Epithelial cell of proximal tubule (primary cell): ENCODE measurements at places on chromosomes 12 and 14. TPM values are rescaled to one million over a fixed set of nuclear protein-coding genes. Genes with fewer than 3 reads are reported as not detected.

DNA sequence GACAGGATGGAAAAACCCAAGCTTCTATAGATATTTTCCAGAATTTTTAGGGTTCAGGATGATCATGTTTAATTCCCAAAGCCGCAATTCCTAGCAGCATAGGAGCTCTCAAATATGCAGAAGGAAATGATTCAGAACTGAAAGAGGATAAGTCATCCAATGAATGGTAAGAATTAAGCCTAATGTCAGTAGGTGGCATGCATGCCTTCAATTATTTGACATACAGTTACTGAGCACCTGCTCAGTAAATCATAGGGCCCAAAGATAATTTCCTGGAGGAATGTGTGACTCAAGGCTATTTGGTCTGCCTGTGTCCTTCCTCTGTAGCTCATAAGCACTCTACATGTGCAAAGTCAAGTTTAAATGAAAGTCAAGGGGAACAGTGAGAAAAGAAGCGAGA, 116.8 kb upstream of the SLC38A4 start:
- DNase-seq, result no peak

Gene ARHGAP9
- total RNA-seq, result 0.29 and 1.2 TPM in 2 replicates

DNA sequence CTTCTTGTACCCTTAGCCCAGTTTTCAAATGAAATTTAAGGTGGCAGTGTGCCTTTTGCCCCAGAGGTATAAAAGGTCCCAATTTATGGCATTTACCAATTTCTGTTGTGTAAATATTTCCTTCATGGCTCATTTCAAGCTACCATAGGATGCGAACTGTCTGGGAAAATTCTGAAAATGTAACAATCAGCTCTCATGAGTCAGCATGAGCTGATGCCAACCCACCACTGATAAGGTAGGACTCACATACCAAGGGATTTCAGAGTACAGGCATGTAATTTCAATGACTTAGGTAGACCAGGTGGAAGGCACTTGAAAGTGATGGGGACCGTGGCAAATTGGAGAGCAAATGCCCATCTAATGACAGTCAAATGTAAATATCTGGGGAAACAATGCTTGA, 169.5 kb downstream of the TTC8 start:
- DNase-seq, result no peak

DNA sequence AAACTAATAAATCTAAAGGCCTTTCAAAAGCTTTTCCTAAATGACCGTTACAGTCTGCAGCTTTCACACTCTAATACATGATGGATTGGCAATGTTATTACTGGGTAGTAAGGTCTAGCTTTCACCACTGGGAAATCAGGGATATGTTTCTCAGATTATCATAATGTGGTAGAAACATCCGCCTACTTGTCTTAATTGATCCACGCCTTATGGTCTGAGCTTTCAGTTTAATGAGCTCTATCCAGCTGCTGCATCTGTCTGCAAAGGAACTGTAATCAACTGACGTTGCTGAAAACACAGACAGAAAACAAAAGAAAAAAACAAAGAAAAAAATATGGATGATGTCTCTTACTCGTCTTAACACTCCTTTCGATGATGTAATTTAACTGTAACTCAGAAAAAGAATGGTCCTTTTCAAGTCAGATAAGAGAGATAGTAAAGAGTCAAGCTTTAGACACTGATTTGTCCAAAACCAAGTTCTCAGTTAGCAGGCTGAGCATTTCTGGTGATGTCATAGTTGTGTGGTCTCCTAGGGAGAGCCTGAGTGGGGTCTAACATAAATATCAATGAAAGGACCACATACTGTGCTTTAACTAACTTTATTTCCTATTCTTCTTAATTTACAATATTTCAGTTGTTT, 85.9 kb downstream of the C2CD5 start:
- no peak for DNase-seq

Gene FGD6
- 21.6 and 32.2 TPM in 2 replicates for total RNA-seq
